NCI-H2029 (cell line): ENCODE measurements at places on chromosomes 12 and 14.

- no peak for DNase-seq
Observed at GRCh38 chr14:75545907-75546306, 23.6 kb downstream of the BATF start.

- no peak for DNase-seq
Observed at GRCh38 chr12:753611-754472, 1.5 kb downstream of the WNK1 start.

- peak; percentile 73 for DNase-seq
Observed at GRCh38 chr12:56119361-56119796, 1.3 kb downstream of the ZC3H10 start.

DNA sequence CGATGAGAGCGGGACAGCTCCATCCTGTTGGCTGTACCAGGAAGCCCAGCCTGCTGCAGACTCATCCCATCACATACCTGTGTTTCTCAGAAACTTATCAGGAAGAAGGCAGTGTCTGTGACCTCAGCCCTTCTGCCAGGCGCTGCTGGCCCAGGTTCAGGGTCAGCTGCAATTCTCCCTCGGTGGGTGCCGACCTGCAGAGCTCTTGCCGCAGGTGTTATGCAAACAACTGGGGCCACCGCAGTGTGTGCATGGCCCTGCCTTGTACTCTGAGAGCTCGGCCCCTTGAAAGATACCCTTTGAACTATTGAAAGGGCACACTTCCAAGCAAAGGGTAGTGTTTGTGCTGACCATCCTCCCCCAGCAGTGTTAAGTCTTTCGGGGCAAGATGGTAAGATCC lies 322.2 kb upstream of the DIO3 start:
- no peak for DNase-seq

DNA sequence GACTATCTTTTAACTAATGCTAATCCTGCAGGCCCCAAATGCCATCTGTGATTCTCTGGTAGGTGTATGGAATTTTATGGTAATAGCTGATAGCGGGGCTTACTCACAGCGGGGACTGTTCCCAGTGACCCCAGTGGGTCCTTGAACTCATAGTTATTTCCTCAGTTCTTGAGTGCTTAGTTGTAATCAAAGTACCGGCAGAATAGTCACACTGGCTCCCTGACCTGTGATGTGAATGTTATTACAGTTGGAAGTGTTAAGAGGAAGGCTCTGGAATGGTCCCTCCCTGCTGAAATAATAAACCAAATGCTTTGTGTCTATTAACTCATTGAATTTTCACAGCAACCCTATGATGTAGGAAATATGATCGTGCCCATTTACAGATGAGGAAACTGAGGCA lies 78.3 kb downstream of the NDUFA12 start:
- no peak for DNase-seq

GRCh38 chr12:59040656-59041055 lies 120.4 kb upstream of the LRIG3 start:
- DNase-seq: no peak

- no peak for DNase-seq
Observed at GRCh38 chr14:23697680-23698079, 61.5 kb downstream of the DHRS2 start.

DNA sequence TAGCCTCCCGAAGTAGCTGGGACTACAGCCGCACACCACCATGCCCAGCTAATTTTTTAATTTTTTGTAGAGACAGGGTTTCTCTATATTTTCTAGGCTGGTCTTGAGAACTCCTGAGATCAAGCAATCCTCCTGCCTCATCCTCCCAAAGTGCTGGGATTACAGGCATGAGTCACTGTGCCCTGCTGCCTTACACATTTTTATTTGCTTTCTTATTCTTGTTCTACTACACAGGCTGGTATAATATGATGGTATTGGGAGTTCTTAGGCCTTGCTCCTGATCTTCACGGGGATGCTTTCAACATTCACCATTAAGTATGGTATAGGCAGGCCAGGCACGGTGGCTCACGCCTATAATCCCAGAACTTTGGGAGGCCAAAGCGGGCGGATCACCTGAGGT lies 21.2 kb downstream of the DGLUCY start:
- DNase-seq: no peak

GRCh38 chr14:94517248-94517640 lies 8.0 kb upstream of the SERPINA12 start:
- no peak for DNase-seq

DNA sequence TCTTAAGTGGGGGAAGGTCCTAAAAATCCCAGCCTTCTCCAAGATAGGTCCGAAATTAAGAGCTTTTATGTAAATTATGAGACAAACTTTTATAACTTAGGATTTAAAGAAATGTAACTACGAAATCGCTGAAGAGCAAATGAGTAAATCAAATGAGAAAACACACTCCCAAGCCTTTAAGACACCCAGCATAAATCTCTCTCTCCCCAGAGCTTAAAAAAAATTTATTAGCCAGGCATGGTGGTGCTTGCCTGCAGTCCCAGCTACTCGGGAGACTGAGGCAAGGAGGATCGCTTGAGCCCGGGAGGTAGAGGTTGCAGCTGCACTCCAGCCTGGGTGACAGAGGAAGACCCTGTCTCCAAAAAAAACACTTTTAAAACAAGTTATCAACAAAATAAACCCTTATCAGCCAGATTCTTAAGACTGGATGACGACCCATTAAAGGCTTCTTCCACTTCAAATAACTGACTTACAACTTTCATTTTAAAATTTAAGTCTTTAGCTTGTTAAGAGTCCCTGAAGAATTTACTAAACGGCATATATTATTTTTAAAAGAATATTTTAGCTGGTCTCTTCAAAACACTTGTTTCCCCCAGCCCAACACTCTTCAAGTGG lies 3.2 kb downstream of the PTGES3 start:
- no peak for DNase-seq

- no peak for DNase-seq
Observed at GRCh38 chr14:86404989-86405649, 875.2 kb downstream of the FLRT2 start.

DNA sequence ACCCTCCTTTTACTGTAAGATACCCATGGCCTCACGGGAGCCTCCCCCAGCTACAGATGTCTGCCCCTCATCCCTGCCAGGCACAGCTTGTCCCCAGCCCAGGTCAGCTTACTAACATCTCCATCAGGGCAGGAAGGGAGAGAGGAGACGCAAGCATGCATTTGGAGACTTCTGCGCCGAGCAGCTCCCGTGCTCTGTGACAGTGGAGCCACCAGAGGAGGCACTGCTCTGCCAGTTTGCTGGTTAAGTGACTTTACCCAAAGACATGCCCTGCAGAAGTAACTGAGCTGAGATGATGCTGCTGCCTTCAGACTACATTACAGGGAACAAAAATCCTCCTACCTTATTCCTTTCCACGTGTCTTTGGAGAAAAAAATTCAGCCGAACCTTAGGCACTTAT lies 133.4 kb downstream of the ESRRB start:
- no peak for DNase-seq

DNA sequence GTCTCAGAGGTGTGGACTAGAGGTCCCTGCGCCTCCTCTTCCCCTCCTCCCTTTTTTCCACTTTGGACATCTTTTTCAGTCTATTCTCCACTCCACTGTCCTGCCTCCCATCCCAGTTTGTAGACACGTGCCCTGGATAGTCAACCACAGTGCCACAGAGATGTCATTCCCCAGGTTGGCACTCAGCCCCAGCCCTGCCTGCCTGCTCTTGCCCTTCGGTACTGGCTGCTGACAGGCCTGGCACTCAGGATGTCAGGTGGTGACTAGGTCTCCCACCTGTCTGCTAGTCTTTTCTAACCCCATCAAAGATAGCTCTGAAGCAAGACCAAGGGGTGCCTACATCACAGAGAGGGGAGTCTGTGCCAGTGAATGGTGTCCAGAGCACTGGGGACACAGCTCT lies 15.8 kb downstream of the KRT71 start:
- DNase-seq: no peak

DNA sequence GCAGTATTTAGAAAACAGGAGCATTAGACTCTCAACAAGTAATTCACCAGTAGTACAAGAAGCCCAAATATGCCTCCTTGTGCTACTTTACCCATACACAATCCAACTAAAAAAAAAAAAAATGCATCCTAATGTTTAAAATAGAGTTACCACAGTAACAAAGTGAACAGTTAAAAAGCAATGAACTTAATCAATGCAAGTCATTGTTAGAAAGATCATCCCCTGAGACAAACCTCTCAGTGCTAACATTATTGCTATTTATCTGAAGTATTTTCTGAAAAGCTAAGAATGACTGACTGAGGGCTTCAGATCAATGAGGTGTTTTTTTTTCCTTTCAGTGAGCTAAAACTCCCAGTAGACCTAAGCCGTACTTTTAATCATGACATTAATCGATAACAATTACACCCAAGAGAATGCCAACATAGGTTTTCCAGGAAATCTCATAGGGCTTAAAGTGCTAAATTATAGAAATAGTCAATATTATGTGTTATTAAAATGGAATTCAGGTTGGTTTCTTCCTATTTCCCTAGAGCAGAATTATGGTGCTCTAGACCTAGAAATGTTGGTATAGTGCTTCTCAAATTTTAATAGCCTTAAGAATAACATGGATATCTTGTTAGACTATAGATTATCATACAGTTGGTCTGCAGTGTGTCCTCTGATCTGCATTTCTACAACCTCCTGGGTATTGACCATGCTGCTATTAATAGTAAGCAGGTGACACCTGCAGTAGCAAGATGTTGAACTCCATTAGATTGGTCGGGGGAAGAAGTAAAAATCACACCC lies 123.0 kb downstream of the PRKD1 start:
- DNase-seq: no peak

DNA sequence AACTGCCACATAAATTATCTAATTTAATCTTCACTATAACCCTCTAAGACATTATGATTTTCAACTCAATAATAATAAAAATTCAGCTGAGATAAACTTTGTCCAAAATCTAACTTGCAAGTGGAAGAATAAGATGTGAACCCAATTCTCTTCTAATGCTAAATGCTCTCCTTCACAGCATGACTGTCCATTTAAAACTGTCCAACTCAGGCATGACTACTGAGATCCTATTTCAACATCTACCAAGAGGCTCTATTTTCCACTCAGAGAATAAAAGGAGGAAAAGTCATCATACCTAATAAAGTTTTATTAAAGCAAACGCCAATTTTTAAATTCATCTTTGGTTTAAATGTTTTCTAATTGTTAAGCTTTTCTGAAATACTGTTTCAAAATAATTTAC lies 183.6 kb downstream of the MED13L start:
- DNase-seq: no peak

- peak; percentile 19 for DNase-seq
Observed at GRCh38 chr12:96131230-96131788, 62.9 kb upstream of the ELK3 start.

- no peak for DNase-seq
Observed at GRCh38 chr12:124039276-124039675, 66.3 kb downstream of the ZNF664 start.

- no peak for DNase-seq
Observed at GRCh38 chr12:57236925-57237595, 7.5 kb downstream of the SHMT2 start.

DNA sequence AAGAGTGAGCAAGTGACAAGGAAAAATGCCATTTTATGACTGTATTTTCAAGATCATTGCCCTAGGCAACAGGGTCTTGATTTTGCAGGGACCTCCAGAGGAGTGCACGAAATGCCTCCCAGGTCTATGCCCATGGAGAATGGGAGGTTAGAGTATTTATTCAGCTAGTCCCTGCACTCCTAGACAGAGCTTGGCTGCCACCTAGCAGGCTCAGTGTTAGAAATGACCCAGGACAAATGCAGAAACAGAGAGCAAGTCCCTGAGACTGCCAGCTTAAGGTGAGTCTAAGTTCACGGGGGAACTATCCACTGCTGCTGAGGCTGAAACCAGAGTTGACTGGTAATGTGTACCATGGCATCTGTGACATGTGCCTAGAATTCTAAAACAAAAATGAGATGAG lies 506.4 kb downstream of the MED13L start:
- no peak for DNase-seq

DNA sequence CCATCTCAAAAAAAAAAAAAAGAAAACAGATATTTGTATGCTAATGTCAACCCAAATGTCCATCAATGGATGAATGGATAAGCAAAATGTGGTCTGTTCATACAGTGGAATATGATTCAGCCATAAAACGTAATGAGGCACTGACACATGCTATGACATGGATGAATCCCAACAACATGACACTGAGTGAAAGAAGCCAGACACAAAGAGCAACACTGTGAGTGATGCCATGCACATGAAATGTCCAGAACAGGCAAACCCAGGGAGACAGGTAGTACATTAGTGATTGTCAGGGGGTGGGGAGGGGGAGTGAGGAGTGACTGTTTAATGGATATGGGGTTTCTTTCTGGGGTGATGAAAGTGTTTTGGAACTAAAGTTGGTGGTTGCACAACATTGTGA lies 50.2 kb downstream of the ARL6IP4 start:
- no peak for DNase-seq

DNA sequence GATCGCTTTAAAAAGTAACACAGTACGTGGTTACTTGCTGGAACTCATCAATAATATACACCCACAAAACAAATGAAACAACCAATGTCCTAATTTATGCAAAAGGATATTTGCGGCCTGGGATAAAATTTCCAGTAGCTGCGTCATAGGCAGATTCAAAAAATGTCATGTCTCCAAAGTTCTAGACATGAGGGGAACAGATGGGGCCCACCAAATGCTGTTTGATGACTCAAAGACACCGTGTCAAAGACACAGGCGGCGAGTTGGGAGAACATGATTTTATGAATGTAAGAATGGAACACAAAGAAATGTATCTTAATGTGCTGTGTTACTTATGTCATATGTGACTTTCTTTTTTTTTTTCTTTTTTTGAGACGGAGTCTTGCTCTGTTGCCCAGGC lies 34.3 kb upstream of the NCOR2 start:
- DNase-seq: no peak

DNA sequence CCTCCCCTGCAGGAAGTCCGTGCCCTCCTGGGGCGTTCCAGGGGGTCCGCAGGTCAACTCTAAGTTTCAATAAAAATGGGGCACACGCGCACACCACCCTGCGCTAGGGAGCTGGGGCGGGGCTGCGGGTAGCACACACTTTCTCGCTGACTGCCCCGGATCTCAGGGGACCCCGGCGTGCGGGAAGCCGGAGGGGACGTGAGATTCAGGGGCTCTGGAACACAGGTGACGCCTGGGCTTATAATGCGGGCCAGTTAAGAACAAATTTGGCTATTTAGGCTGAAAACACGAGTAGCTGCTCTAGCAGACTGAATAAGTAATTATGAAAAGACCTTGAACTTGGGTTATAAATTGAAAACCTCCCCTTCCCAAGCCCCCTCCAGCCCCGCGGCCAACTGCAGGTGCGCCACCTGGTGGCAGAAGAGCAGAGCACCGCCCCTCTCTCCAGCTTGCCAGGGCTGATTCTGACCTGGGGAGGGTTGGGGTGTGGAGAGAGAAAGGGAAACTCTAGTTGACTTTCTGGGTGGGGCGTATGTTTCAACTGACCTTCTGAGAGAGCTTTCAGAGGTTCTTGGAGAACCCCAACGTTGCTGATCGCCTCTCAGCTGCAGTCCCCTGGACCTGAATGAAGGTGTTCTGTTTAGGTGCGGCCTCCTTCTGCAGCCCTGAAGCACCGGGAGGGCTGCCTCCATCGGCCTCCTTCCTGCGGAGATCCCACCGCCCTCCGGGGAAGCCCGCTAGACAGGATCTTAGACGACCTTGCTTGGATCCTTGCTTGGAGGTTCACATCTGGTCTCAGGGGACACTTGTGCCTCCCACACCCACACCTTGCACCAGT lies 118.4 kb upstream of the EVL start:
- DNase-seq: no peak
